SK-N-SH treated with all-trans-retinoic acid at 6 μM for 48 hours (cell line): ENCODE measurements at places on chromosomes 5 and 9.

GRCh38 chr5:3694819-3695218 lies 99.2 kb downstream of the IRX1 start:
- ATAC-seq, result no peak

- no peak for ATAC-seq
Measured at GRCh38 chr5:13975246-13975645, 30.8 kb upstream of the DNAH5 start.

GRCh38 chr5:124007675-124008398 lies 495.9 kb downstream of the CSNK1G3 start:
- no peak for ATAC-seq

DNA sequence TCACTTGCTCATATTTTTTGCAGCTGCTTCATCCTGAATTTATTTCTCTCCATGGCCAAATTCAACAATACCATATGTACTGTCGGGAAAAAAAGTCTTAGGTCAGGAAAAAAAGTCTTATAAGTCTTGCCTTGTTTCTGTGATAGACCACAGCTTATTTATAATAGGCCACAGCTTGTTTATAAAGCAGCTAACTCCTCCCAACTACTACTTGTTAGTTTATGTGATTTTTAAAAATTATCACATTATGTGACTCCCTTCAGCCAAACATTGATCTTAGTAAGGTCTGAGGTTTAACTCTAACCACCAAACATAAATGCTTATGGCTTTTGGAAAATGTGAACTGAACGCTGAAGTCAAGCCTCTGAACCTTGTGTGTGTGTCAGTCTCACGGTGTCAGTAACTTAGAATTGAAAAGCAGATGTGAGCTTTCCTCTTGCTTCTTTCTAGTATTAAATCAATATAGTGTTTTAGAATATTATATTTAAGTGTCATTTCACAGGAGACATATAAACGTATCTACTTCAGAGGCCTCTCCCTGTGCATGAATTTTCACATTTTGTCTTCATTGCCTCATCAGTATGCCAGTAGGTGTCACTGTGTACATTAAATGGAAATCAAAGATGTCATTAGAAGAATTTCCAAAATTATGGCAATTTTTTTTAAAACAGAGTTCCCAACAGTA lies 51.3 kb downstream of the SNX24 start:
- ATAC-seq, result peak; percentile 63

GRCh38 chr9:114224247-114224610 lies 68.9 kb downstream of the COL27A1 start:
- ATAC-seq, result peak; percentile 66

- ATAC-seq, result no peak
Measured at GRCh38 chr5:101024299-101024698, 121.2 kb upstream of the ST8SIA4 start.

- no peak for ATAC-seq
Measured at GRCh38 chr5:13503017-13503416, 441.5 kb downstream of the DNAH5 start.

DNA sequence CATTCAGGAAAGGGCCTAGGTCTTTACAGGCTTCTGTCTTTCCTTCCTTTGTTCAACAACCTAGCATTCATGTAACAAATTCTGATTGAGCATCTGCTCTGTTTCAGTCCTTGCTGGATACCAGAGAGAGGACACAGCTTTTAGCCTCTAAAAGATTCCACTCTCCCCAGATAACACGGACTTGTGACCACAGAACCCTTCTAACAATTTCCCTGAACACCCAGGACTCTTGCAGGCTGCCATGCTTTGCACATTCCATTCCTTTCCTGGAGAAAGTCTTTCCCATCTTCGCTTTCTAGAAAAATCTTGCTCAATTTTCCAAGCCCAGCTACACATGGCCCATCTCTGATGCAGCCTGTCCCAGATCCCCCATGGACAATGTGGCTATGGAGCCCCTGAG lies 310.9 kb downstream of the ACTL7B start:
- no peak for ATAC-seq

GRCh38 chr9:111449705-111450104 lies 34.5 kb downstream of the ECPAS start:
- no peak for ATAC-seq

DNA sequence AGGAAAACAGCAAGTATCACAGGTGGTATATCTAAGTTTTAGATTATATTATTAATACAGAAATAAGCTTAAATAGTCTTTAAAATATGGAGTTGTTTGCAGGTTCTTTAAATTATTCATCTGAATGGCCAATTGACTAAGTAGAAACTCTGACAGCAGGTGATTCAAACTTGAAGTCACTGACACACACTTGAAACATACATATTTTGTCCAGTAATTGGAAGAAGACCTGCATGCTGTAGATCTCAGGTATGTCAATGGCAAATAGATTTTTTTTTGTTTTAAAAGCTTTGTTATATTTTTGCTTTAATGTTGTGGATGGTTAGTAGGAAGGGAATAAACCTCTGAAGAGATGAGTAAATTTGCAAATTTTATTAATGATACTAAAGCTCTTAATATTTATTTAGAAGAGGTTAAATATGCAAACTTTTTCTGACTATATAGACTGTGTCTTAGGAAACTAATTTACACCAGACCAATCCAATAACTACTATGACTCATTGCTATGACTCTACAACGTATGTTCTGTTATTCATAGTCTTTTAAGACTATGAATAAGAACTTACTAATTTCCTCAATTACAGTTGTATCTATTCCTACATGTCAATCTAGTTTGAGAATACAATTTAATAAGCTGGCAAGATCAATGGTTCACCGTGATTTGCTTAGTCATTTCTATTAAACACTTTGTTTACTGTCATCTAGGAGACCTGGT lies 53.9 kb upstream of the RORB start:
- no peak for ATAC-seq

GRCh38 chr5:40490464-40491111 lies 189.1 kb upstream of the PTGER4 start:
- ATAC-seq, result no peak

GRCh38 chr9:73529666-73530065 lies 378.0 kb downstream of the ANXA1 start:
- no peak for ATAC-seq

- 0 out of 3 replicates have a peak, but pooled peaks have one; percentile 43 for ATAC-seq
Measured at GRCh38 chr5:41433552-41434181, 76.7 kb downstream of the PLCXD3 start.
